ENCODE measurements at places on chromosomes 6 and 20.
A peak's percentile ranks its signal among the peaks of the same experiment; 100 is the strongest.

- DNase-seq, result peak; percentile 66
Measured at GRCh38 chr20:63977739-63978276, 1.6 kb downstream of the SAMD10 start.

DNA sequence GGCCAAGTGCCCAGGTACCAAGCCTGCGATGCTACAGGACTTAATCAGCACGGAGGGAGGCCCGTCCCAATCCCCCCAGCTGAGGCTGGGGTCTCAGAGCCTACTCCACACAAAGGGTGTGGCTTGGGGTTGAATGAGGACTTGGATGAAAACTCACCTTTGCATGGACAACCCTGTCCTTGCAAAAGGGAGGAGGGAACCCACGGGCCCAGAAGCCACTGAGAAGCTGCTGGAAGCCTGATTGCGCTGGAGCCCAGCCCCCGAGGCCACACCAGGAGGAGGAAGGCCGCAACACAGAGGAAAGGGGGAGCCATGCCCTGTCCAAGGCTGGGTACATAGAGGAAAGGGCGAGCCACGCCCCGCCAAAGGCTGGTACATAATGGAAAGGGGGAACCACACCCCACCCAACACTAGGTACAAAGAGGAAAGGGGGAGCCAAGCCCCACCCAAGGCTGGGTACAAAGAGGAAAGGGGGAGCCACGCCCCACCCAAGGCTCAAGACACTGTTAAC, 158.8 kb downstream of the DLL1 start:
- DNase-seq, result no peak

DNA sequence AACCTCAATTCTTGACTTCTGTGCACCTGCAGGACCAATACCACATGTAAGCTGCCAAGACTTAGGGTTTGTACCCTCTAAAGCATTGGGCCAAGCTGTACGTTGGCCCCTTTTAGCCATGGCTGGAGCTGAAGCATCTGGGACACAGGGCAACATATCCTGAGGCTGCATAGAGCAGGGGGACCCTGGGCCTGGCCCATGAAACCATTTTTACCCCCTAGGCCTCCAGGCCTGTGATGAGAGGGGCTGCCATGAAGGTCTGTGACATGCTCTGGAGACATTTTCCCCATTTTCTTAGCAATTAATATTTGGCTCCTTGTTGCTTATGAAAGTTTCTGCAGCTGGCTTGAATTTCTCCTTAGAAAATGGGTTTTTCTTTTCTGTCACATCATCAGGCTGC, 31.0 kb downstream of the PRDM13 start:
- no peak for DNase-seq

- DNase-seq, result no peak
Measured at GRCh38 chr20:35277127-35277526, 795 bp downstream of the MMP24OS start.

DNA sequence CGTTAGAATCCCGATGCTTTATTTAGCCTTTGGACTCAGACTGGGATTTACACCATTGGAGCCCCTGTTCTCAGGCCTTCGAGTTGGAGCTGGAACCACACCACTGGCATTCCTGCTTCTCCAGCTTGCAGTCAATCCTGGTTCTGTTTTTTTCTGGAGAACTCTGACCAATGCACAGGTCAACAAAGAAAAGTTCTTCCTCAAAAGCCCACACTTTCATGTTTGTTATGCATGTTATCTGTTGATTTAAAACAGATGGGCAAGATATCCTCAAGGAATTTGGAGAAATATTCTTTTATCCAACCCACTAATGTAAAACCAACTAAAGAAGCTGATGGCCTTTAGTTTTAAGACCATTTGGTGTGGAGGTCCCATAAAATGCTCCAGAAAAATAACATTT, 205.7 kb downstream of the ANKRD60 start:
- DNase-seq, result no peak

DNA sequence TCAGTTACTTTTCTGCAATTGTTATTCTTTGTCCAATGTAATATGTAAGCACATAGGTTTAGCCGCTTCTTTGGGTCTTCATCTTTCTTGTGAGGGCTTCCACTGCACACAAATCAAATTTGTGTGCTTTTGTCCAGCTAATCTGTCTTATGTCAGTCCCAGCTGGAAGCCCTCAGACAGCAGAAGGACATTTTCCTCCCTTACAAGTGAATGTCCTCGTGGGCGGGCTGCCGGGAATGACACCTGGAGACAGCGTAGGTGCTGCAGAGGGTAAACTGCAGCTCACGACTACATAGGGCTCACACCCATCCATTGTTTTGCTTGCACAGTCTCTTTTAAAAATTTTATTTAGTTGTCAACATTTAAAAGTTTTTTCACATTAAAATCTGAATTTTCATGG, 24.6 kb upstream of the PPP1R14C start:
- no peak for DNase-seq

GRCh38 chr6:142551274-142551811, 249.5 kb downstream of the ADGRG6 start:
- DNase-seq, result no peak

- no peak for DNase-seq
Measured at GRCh38 chr20:258963-259362, 1.4 kb downstream of the DEFB132 start.

- DNase-seq, result no peak
Measured at GRCh38 chr6:16412171-16412570, 173.8 kb downstream of the GMPR start.

DNA sequence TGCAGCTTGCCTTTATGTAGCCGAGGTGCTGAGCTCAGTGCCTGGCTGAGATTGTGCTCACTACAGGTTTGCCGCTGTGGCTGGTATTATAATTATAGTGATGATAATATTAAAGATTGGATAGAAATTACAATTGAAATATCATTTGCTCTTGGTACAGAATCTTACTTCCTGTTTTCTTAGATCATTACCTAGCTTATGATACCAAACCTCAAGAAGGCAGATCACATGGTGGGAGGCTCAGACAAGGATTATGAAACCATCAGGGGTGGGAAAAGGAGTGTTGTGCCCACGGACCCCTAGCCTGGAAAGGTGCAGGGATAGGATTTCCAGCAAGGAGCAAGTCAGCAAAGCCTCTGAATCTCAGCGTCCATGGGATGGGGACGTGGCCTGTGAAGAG, 70.6 kb downstream of the IGF2R start:
- DNase-seq, result no peak

- no peak for DNase-seq
Measured at GRCh38 chr20:9038791-9039535, 29.9 kb upstream of the PLCB4 start.

- DNase-seq, result no peak
Measured at GRCh38 chr20:48951646-48952045, 30.1 kb downstream of the ARFGEF2 start.

GRCh38 chr6:2168480-2168879, 76.9 kb downstream of the GMDS start:
- DNase-seq, result no peak

DNA sequence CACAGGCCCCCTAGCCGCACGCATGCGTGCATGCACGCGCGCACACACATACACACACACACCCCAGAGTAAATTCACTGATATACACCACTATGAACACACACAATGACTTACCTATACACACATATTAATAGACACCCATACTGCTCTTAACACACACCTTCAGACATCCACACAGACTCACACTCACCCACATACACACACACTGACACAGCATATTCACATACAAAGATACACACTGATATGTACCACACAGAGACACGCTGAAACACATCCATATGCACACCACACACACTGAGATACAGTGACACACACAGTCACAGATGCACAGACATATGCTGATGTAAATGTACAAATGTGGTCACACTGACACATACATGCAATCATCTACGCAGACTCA, 5.6 kb downstream of the SGK2 start:
- no peak for DNase-seq

DNA sequence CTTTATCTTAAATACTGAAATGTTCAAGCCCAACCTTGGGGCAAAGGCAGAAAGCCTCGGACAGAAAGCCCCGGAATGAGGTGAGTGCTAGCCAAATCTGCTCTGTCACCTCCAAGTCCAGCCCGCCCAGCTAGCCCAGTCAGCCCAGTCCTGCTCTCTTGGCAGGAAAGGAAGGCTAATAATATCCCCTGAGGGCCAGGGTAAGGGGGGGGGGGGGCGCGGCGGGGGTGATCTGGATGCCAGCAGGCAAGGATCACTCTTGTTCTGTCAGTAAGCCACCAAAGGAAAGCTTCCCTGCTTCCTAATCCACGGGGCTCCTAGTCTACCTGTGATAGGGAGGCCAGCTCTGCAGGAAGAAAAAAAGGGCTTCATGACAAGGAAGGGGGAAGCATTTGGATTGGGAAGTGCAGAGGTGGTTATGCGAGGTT, 1.1 kb downstream of the NDRG3 start:
- DNase-seq, result no peak

GRCh38 chr6:130862370-130862769, 35.2 kb downstream of the SMLR1 start:
- no peak for DNase-seq

GRCh38 chr20:3446779-3447178, 24.0 kb upstream of the ATRN start:
- no peak for DNase-seq

GRCh38 chr6:53506872-53507271, 38.0 kb downstream of the GCLC start:
- peak; percentile 29 for DNase-seq

GRCh38 chr6:21906826-21907225, 313.3 kb downstream of the SOX4 start:
- DNase-seq, result no peak

GRCh38 chr20:40309731-40310130, 379.3 kb downstream of the MAFB start:
- DNase-seq, result no peak

DNA sequence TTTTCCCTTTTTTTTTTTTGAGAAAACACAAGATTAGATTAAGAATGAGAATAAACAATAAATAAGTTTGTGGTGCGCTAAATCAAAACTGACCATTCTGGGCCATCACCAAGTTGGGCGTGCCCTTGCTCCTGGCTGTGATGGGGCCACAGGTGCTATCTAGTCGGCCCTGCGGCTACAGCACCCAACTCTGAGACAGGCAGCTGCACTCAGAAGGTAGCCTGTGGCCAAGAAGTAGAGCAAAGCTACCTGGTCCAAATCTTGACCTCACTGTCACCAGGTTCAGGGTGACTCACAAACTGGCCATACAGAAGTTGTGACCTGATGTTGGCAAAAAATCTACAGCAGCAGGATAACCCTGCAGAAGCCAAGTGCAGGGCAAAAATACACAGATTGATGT, 3.4 kb downstream of the TXNDC5 start:
- DNase-seq, result no peak

DNA sequence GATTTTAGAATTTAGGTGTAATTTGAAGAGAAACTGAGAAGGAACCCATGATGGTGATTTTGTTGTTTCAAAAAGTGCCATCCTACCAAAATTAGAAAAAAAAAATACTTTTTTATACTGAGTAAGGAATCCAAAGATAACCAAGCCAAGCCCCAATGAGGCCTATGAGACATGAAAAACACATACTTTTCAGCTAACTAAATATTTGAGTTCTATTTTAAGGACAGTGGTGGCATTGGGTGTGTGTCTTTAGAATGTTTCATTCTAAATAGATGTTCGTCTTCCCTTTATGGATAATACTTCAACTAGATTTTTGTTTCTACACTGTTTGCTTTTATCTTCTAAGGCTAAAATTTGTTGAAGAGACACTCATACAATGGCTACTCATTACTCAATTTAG, 9.6 kb downstream of the CD24 start:
- DNase-seq, result no peak

- DNase-seq, result peak; percentile 48
Measured at GRCh38 chr20:62367136-62367632, at the start of gene LAMA5. TSS of gene LAMA5 (minus strand) at chr20:62367312. CDS start at chr20:62367245, 67 bp downstream.

DNA sequence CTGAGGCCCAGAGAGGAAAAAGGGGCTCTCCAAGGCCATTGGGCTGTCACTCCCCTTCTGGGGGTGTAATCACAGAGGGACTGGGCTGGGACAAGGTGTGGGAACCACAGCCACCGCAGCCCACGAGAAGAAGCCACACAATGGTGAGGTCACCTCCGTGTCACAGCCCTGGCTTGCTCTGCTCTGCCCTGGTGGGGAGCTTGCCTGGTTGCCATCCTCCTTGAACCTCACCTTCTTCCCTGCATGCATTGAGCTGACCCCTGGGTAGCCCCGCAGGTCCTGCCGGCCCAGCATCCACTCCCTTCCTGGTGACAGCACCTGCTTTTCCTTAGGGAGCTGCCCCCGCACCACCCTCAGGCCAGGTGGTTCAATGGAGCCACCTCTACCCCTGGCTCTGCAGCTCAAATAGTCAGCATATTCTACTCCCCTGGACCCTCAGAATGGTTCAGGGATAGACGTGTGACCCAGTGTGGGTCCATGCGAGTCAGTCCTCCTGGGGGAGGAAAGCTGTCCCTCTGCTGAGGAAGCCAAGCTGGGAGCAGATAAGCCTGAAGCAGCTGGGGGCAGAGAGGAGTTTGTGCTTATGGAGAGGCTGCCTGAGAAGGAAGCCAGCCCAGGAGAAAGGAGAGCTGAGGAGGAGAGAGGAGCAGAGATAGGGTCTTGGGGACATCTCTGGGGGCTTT, 21.3 kb downstream of the RBM38 start:
- no peak for DNase-seq

DNA sequence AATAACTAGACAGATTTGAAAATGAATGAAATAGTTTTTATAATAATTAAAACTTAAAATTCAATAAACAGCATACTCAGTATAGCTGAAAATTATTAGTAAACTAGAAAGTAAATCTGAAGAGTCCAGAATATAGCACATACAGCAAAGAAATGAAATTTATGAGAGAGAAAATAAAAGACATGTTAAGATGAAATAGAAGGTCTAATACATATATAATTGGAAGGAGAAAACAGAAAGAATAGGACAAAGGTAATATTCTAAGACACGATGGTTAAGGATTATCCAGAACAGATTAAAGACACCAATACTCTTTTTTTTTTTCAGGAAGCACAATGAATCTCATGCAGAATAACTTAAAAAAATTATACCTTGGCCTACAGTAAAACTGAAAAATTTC, 69.0 kb downstream of the SESN1 start:
- no peak for DNase-seq

DNA sequence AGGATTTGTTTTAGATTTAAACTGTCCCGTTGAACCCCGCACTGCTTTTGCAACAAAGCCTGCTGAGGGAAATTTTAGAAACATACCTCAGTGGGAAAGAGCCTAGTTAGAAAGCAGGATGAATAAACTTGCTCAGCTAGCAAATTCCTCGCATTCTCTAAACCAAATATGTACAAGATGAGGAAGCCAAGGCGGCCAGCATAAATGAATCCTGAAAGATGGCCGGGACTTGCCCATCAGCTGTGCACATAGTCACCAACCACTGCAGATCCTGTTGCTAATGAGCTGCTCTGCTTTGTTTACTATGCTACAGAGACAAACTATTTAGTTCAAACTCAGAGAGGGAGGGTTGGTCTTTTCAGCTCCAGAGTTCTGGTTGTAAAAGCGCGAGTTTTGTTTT, 49.0 kb downstream of the TMEM170B start:
- no peak for DNase-seq

DNA sequence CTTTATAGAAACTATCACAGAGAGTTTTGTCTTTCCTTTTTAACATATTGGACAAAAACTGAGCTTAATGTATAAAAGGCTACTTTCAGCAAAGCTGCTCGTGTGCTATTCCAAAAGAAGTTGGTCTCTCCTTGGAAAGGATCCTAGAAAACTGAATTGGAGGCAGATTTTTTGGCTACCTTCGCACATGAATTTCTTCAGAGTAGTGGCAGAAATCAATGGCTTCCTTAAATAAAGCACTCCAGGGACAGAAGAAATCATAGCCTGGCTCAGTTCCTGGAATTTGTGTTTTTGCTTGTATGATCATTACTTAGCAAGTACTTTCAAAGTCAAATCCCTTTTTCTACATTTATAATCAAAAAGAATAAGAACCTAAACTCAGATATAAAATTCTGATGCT, 780.3 kb downstream of the PHF3 start:
- no peak for DNase-seq

Data from suppressor macrophage treated with lipopolysaccharide for 1 hour (primary cell).